ENCODE measurements at places on chromosomes 3 and 15.

DNA sequence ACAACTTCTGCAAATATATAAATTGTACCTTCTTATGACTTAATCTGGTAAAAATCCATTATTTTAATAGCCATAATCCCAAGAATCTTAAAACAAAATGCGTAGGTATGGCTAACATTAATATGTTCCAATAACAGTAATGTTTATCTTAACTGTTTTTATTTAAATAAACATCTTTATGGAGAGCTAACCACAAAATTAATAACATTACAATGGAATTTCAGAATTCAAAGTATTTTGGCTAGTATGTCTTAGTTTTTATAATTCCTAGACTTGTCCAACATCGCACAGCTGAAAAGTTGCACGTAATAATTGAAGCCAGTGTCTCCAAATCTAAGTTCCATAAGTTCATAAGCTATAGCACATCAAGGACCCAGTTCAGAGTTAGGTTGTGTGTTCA is 47.6 kb downstream of the ANKRD28 start:
- no peak for DNase-seq

DNA sequence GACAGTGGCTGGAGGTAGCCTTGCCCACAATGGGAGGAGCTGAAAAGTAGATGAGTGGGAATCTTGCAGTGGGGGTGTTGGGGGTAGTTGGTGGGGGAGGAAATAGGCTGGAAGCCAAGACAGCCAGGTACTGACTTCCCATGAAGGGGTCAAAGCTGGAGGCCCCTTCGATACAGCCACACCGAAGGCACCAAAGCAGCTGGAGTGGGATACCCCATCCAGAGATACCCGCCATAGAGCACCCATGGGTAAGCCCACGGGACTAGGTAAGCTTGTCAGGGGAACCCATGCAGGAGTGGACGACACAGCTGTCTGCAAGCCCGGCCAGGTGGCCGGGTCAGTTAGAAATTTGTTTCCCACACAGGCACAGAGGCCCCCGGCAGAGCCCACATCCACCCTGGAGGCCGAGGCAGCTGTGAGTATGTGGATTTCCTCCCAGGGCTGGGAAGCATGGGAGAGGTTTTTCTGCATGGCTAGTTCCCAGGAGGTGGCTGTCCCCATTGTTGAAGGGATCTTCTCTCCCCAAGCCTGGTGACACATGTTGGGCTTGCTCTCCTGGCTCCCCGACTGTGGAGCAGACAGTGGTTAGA is 28.6 kb downstream of the PRR23E start:
- DNase-seq = no peak

DNA sequence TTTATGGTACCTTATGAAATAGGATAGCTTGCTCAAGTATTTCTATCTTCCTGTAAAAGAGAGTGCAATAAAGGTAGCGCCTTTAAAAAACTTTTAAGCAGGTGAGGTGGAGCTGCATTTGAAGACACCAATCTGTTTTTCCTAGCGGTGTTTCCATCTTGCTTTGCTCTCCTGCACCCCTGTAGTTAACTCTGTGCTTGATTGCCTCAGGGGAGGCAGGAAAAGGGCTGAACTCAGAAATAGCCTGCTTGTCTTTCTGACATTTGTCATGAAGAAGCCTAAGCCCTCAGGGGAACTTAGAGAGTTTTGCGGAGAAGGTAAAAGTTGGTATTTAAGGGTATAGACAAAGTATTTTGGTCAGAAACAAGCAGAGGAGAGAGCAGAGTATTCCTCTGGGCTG is 63.0 kb upstream of the TPRG1 start:
- no peak for DNase-seq

DNA sequence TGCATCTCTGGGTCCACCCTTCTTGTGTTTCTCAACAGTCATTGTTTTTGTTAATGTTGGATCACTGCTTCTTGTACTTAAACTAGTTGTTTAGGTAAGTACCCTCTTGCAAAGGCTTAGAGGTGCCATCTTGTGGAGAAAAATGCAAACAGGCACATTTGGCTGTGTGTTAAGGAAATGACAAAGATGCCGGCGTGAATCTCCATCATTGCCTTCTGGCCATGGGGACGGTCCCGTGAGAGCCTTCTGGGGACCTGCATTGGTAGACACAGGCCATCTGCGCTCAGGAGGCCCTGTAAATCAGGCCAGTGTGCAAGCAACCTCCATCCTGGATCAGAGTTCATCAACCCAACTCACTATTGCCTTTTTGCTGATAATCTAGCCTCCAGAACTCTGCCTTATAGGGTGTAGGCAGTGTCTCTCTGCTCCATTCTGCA is 158.6 kb upstream of the NR2E3 start:
- DNase-seq = no peak

All from stimulated activated CD4-positive, alpha-beta T cell treated with anti-CD3 and anti-CD28 coated beads, TNF-alpha, amount 100 ng/mL, for 24 hours (primary cell).